ENCODE measurements at places on chromosomes 3 and 15.
A peak's percentile ranks its signal among the peaks of the same experiment; 100 is the strongest.

- DNase-seq = no peak
Measured at GRCh38 chr3:122312826-122313225, 12.2 kb upstream of the CSTA start.

- no peak for DNase-seq
Measured at GRCh38 chr15:34327906-34328305, 9.7 kb downstream of the SLC12A6 start.

DNA sequence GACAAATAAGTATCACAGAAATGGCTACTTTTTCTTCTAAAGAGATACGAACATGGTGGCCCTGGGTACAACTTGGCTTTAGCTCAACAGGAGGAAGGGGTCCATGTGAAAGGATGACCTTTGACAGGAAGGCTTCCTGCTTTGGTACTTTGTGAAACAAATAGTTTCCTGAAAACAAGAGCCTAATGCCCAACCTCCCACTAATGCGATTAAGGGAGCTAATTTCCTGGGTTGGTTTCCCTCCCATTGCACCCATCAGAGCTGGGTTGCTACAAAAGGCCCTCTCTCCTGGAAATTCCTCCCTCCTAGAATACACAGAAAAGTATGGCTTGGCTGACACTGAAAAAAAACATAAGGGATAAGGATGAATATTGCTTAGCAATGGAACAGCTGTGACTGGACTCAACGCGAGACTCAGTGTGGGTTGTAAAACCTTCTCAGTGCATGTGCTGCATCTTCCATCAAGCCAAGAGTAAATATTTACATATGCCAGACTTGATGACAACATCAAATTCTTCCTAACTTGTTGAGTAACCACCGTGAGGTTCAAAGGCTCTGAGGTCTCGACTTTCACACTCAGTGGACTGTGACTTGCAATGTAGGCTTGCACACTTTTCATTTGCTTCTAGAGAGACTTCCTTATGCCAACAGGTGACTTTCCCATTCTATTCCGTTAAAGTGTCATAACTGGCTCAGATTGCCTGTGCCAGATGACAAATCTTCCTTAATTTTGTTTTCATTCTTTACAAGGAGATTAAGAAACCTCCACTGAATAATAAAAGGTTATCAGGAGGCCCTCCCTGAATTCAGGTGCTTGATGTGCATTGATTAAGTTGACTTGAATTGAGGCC lies 60.1 kb downstream of the ADAMTS9 start:
- no peak for DNase-seq

DNA sequence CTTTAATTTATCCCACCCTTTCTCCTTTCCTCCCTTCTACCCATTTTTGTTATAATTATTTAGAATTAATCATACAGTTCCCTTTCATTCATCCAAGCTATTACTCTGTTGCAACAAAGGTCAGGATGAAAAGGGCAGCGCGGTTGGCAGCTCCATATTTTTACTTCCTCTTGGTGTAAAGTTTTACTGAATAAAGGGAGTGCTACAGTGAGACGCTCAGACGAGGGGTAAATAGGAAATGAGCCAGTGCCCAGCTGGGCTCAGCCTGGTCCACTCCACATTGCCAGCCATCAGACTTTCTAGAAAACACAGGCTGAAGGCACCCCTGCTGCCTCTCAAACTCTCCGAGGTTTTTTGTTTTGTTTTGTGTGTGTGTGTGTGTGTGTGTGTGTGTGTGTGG lies 21.9 kb upstream of the ZBTB38 start:
- DNase-seq = no peak

- no peak for DNase-seq
Measured at GRCh38 chr3:15541371-15541770, 19.9 kb upstream of the COLQ start.

- no peak for DNase-seq
Measured at GRCh38 chr15:25987638-25988037, 124.5 kb upstream of the ATP10A start.

- DNase-seq = no peak
Measured at GRCh38 chr3:128500556-128500955, 7.6 kb upstream of the GATA2 start.

DNA sequence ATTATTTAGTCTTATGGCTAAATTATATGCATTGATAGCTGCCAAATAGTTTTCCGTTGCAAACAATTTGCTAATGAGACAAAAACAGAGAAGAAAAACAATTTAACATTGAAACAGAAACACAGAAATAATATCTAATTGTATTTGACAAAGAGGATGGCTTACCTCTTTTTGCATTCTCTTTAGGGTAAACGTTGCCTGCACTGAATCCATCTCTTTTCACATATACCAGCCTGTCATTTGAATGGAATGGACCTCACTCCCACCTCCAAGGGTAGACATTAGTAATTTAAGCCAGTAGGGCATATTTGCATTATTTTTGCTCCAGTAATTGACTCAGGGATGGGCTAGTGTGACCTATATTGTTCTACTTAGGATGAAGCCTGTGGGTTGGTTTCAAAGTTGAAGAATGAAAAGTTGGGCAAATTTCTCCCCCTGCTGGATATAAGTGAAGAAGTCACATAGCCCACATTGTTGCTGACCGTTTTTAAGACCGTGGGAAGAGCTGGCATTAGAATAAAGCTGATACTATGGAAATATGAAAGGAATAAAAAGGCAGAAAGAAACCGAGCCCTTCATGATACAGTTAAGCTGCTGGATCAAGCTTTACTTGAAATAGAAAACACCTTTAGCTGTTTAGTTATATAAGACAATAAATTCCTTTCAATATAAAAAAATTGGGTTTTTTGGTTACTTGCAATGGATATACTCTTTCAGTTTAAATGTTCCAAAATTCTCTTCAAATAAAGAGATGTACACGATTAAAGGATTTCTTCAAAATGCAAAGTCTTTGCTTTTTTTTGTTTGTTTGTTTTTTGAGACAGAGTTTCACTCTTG lies 26.9 kb downstream of the PIERCE2 start:
- DNase-seq = peak; percentile 8

DNA sequence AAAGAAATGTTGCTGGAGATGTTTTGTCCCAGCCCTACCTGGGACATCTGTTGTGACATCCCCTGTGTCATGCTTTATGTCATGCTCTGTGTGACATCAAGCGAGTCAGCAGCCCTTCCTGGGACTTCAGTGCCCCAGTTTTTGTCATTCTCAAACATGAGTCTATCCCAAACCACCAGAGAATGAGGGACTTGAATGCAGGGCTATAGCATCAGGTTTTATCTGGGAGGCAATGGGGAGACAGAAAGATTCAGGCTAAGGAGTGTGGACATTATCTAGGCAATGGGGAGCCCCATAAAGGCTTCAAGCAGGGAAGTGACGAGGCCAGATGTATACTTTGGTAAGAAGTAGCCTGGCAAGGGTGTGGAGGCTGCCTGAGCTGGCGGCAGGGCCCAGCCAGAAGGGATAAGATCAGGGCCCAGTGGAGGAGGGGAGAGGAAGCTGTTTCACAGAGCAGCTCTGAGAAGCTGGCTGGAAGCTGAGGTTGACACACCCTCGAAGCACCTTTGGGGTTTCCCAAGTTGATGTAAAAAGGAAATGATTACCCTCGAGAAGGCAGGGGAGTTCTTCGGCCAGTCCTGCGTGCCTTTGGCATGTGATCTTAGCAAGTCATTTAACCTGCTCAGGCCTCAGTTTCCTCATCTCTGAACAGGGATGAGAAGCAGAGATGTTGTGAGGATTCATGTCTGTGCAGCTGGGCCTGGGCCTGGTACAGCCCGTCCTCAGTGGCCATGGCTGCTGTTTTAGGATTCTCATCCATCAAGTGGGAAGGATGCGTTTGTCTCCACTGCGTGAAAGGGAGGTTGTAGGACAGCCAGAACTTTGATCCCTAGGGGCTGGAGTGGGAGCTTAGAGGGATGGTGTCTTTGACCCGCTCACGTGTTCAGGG lies 34.3 kb downstream of the IRAK2 start:
- no peak for DNase-seq

GRCh38 chr3:96813820-96814650 lies at the start of gene EPHA6:
Gene EPHA6 (plus strand): TSS chr3:96814594.
- peak; percentile 31 for DNase-seq

GRCh38 chr3:46576386-46576785 lies 10.3 kb upstream of the LRRC2 start:
- DNase-seq = no peak

GRCh38 chr3:36740787-36741186 lies 23.6 kb downstream of the DCLK3 start:
- no peak for DNase-seq

DNA sequence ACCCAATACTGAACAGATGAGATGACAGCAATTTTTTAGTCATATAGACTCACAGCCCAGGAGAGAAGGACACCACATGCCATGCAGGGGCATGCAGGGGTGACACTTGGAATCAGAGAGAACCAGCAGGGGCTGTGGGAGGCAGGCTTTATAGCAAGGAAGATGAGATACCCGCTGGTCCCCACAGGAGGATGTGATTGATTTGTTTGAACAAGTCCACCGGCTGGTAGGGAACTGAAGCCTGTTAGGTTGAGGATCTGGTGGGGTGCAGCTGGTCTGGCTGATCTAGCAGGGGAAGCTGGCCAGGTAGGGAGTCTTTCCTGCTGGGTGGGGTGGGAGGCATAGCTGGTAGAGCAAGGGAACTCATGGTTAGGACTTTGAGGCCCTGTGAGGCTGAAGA lies 18.0 kb upstream of the ACAN start:
- DNase-seq = no peak

DNA sequence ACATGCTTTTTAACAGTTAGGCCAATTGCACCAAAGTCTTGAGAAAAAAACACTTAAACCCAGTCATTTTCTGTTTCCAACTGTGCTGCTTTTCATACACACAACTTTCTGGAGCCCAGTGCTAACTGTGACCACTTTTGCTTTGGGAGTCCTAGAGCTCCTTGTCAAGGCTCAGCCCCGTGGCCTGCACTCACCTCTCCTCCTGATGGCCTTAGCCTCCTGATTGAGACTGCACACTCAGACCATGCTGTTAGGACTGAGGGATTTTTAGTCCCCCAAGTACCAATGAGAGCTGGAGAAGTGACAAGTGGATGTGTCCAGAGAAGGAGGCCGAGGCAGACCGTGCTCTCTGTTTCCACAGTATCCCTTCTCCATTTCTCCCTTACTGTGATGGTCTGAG lies 15.2 kb upstream of the RARRES1 start:
- DNase-seq = no peak

DNA sequence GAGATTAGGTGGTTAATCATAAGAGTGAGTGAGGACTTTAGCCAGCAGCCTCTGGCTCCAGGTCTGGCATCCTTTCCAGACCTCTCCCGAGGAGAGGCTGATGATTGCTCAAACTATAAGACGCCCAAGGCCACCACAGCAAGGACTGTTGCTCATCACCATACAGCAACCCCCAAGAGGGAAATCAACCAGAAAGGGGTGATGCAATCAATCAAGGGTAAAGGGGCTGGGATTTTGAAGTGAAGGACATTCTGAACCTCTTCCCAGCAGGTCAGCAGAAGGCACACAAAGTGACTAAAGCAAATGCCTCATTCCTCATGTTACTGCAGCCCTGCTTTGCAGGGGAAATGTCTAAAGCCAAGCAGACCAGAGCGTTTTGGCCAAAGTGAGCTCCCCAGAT lies 247.3 kb upstream of the IGF1R start:
- peak; percentile 27 for DNase-seq

- no peak for DNase-seq
Measured at GRCh38 chr3:157098121-157098822, 61.7 kb downstream of the CCNL1 start.

GRCh38 chr3:187211532-187212195 lies 14.4 kb downstream of the RTP1 start:
- DNase-seq = no peak

GRCh38 chr3:48597408-48597800 lies 2.3 kb upstream of the COL7A1 start:
- DNase-seq = no peak

GRCh38 chr15:43266834-43267233 lies at the start of gene TGM5:
Gene TGM5 (minus strand): TSS chr15:43266928. CDS start chr15:43266849, 79 bp downstream.
- no peak for DNase-seq

GRCh38 chr15:74318376-74319137 lies 48.9 kb downstream of the CYP11A1 start:
- DNase-seq = no peak

DNA sequence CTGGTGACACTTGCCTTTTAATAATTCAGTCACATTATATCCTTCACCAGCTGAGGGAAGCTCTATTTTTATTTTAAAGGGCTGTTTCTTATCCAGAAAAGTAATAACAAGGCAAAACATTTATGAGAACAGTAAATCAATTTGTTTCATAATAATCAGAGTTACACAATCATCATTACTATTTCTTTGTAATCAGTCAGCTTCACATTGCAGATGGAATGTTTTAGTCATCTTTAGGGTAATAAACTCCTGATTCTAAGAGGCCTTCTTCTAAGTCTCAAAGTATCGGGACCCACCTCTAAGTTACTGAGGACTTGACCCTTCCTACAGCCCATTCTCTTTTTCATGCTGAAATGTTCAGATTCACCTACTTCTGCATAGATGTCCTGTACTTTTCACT lies 298.3 kb upstream of the TGFBR2 start:
- DNase-seq = no peak

DNA sequence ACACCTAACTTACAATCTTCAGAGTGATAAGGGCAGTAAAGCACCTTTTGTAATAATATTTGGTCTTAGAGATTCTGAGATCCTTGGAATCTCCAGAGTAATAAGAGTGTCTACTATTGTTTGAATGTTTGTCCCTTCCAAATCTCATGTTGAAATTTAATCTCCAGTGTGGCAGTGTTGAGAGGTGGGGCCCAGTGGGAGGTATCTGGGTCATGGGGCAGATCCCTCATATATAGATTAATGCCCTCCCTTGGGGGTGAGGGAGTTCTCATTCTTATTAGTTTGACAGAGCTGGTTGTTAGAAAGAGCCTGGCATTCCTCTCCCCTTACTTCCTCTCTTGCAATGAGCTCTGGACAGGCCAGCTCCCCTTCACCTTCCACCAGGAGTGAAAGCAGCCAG lies 16.0 kb downstream of the DZIP1L start:
- no peak for DNase-seq

DNA sequence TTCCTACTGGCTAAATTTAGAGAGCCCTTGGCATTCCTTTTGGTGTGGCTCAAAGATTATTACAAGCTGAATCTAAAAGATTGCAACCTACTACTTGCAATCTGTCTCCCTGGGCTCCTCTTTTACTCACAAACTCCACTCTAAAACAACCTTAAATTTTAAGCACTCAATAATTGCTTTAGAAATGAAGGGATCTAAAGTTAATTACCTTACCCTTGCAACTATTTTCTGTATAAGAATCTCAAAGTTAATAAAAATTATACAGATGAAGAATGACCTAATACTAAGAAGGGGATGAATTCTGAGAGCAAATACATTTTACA lies 60.2 kb downstream of the ESYT3 start:
- no peak for DNase-seq

DNA sequence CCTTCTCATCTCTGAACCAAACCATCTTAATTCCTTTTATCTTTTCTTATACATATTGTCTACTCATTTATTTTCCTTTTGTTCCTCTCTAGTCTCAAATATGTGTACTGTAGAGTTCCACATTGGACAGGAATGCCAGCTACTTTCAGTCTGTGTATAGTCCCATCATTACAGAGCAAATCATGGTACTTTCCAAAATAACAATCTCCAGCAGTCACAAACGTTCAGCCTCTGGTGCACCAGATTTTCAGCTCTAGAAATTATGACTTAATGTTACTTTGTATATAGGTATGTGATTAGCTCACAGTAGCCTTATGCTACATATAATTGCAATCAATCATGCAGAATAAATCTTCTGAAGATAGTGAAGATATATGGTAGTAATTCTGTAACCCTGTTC lies 32.5 kb upstream of the TM4SF4 start:
- DNase-seq = no peak

All from tibial nerve (tissue), 4 donors.